ENCODE measurements at places on chromosomes 1 and 21. TPM values are rescaled to one million over a fixed set of nuclear protein-coding genes. Genes with fewer than 3 reads are reported as not detected.

GRCh38 chr1:227841096-227841495, 25.6 kb downstream of the PRSS38 start:
- DNase-seq: no peak

- no peak for DNase-seq
Observed at GRCh38 chr1:26125946-26126320, 14.3 kb downstream of the PDIK1L start.

DNA sequence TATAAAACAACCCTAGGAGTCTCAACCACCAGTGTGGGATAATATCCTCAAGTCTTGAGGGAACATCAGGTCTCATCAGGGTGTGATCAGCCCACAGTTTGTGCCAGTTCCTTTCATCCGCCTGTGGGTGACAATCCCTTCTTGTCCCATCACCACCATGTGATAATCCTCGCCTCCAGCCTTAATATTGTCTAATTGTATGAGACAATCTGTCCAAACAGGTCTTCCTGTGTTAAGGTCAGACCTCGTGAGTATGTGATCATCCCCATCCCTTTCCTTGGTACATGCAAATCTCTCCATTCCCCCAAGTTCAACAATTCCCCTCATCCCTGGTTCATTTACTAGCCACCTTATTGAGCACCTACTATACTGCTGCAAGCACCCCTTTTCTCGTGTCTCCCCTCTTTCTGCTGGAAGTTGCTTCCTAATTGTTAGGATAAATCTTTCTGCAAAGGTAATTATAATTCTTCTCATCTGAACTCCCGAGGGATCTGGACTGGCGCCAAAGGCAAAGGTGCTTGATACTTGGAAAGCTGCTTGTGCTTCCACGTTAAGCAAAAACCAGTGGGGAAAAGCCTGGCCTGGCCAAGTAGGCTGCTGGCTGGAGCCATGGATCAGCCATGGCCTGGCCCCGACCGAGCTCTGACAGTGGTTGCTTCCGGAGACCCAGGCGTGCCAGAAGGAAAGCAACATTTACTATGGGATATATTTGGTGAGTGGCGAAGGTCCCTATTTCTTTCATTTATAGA, 92.5 kb downstream of the RNF220 start:
- no peak for DNase-seq

GRCh38 chr1:63033211-63033610, 249.3 kb downstream of the ATG4C start:
- DNase-seq: no peak

DNA sequence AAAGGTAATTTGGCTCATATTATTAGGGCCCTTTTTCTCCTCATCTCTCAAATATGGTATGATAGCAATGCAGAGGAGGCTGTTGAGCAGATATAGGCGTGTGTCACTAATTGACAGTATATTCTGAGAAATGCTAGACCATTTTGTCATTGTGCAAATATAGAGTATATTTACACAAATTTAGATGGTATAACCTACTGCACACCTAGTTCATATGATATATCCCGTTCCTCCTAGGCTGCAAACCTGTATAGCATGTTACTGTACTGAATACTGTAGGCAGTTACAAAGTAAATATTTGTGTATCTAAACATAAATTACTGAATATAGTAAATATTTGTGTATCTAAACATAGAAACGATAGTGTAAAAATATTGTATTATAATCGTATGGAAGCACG, 8.6 kb downstream of the ZBTB37 start:
- no peak for DNase-seq

DNA sequence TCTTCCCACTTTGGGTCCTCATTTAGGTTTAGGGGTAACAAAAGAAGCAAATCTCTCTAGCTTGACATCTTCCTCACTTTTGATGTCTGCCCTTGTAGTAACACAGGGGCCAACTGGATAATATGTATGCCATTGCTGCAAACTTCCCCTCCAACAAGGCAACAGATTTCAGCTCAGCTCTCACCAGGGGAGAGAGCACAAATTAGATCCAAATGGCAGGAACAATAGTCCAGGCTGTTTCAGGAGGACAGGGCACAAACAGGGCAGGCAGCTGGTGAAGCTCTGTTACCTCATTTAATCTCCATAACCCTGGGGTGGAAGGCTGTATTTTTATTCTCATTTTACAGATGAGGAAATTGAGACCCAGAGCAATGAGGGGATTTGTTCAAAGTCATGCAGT, 4.3 kb upstream of the PIK3R3 start:
- DNase-seq: no peak

- DNase-seq: no peak
Observed at GRCh38 chr1:103069201-103069600, 39.1 kb downstream of the COL11A1 start.

GRCh38 chr21:42193131-42193671, 25.7 kb upstream of the ABCG1 start:
- peak; percentile 37 for DNase-seq

DNA sequence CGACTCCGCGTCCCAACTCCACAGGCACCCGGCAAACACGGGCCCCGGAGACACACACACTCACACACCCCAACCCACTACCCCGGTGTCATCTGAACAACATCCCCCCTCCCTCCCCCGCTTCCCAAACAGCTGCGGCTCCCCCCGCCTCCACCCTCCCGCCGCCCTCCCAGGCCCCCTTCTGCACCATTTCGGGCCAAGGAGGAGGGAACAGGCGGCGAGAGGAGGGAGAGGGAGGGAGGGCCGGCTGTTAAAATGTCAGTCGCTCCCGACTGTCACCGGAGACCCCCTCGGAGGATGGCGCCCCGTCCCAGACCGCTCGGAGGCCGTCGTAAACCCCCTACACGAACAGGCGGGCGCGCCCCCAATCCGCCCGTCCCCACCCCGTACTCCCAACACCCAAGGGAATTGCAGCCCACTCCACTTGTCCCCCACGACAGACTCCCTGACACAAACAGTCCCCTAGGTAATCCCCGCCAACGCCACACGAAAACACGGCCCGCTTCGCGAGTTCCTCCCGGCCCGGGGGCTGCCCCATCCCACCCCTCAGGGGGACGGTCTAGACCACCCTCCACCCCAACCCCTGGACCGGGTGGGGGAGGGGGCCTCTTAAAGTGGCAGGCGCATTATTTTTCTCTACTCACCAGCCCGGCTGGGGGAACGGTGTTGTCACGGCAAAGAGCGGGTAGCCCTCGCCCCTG, 583 bp downstream of the MEF2D start:
- DNase-seq: no peak

DNA sequence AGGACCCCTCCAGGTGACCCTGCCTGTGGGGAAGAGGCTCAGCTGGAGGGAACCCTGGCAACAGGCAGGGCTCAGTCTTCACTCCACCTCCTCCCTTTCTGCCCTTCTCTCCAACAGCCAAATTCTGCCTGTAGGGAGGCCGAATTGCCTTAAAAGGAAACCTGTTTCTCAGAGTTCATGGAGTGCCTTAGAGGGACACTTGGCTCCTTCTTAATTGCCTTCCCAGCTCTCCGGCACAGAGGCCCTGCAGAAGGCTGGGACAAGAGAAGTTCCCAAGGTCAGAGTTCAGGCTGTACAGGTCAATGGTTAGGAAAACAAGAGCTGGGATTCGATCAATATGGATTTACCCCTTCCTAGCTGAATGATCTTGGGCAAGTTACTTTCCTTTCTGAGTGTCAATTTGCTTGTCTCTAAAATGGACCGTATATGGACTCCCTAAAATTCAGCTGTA, 6.2 kb downstream of the CSRP1 start:
- DNase-seq: no peak

GRCh38 chr1:19395678-19396192, 83.6 kb downstream of the SLC66A1 start:
- DNase-seq: no peak

- no peak for DNase-seq
Observed at GRCh38 chr1:36982709-36983108, 51.6 kb downstream of the GRIK3 start.

DNA sequence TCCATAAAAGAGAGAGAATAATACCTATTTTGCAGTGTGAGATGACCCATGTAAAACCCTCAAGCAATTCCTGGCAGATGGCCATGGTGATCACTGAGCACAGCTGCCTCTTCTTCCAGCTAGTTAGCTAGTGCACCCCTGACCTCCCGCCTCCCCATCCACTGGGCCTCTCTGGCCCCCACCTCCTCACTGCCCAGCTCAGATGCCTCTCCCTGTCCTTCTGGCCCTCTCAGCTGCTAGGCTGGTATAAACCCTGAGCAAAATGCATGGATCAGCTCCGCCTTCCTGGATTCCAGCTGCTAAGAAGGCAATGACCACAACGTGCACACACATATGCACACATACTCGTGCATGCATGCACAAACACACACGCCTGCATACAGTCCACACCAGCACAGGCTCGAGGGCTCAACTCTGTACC, 117.2 kb downstream of the DMRTB1 start:
- no peak for DNase-seq

DNA sequence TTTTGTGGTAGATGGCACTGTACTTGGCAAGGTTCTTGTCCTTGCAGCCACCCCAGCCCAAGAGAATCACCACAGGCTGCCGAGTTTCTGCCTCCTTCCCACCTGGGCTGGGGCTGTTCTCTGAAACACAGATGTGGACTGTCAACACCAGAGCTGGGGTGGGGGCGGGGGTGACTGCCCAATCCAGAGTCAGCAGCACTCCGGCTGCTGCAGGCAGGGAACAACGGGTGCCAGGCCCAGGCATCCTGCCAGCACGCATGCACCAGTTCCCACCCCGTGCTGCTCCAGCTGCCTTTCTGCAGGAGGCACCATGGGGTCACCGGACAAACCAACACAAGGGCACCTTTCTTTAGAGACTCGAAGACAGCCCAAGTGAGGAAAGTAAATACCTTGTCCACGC, 14.1 kb downstream of the TMEM53 start:
- no peak for DNase-seq

- DNase-seq: peak; percentile 36
Observed at GRCh38 chr1:1433804-1434130, 1.7 kb upstream of the VWA1 start.

- DNase-seq: no peak
Observed at GRCh38 chr1:211764701-211765100, 65.9 kb downstream of the LPGAT1 start.

GRCh38 chr1:150162862-150163706, 13.4 kb downstream of the PLEKHO1 start:
- DNase-seq: peak; percentile 99

DNA sequence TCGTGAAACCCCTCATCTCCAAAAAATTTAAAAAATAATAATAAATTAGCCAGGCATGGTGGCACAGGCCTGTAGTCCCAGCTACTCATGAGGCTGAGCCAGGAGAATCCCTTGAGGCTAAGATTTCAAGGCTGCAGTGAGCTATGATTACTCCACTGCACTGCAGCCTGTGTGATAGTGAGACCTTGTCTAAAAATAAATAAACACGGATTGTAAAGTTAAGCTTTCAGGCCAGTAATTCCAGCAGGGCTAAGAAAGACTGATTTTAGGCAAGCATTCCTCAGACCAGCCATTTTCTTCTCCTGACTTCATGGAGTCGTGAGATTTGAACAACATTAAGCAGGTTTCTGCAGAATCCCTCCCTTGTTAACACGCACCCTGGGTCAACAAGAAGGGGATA, 77.2 kb upstream of the EFHD2 start:
- no peak for DNase-seq

- peak; percentile 32 for DNase-seq
Observed at GRCh38 chr1:218488986-218489385, 143.8 kb downstream of the TGFB2 start.

DNA sequence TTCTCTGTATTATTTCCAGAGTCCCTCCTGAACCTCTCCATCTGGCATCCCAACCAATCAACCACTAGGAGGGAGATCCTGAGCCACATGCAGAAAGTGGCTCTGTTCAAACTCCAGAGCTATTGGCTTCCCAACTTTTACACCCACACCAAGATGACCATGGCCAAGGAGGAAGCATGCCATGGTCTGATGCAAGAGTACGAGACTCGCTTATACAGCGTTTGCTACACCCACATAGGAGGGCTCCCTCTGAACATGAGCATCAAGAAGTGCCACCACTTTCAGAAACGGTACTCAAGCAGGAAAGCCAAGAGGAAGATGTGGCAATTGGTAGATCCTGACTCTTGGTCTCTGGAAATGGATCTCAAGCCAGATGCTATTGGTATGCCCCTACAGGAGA, 23.6 kb downstream of the RGSL1 start:
- DNase-seq: no peak

GRCh38 chr1:108712606-108713150, at the start of gene FNDC7:
Gene FNDC7, plus strand, starts transcription at chr1:108712908. Its CDS starts 26 bp downstream, at chr1:108712934.
- DNase-seq: no peak

DNA sequence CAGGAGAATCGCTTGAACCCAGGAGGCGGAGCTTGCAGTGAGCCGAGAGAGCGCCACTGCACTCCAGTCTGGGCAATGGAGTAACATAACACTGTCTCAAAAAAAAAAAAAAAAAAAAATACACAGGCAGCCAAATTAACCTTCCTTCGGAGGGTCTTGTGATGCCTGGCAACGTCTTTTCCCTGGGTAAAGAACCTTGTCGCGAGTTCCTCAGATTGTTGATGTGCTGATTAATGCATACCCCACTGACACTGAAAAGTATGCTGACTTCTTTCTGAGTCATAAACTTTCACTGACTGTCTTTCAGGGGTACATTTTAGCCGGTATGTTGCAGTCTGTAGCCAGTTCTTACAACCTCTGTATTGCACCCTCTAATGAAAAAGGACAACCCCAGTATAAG, 95.1 kb upstream of the SOD1 start:
- DNase-seq: peak; percentile 17

- DNase-seq: no peak
Observed at GRCh38 chr1:216822480-216822879, 99.3 kb upstream of the ESRRG start.

DNA sequence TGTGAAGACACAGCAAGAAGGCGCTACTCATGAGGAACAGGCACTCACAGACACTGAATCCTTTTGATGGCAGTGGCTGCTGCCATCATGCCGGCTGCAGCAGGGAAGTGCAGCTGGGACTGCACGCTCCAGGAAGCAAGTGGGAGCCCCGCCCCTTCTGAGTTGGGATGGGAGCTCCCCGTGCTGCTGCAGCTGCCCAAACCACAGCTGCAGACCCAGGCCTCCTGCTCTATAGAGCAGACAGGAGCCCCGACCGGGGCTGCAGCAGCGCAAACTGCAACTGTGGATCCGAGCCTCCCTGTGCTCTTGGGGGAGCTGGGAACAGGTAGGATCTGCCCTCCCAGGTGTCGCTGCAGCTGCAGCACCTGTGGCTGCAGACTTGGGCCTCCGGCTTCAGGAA, 65.2 kb upstream of the MARK1 start:
- no peak for DNase-seq

DNA sequence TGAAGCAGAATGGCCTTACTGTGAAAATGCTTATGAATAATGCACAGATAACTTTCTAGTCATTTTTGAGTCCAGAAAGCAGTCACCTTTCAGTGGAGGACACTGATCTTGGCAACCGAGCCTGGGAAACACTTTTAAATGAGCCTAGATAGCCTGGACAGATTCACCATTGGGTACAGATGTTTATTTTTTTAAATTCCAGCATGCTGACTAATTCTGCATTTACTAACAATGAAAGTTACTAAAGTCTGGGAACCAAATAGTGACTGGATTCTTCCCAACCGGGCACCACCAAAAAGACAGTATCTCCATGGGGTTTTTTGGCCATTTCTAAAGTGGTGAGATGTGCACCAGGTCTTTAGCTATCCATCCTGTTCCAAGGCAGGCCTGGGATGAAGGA, 3.3 kb upstream of the FMOD start:
- no peak for DNase-seq

The MIXL1 gene
- not detected for total RNA-seq

The BEST4 gene
- not detected for total RNA-seq

The LCE3E gene
- not detected for total RNA-seq

The CASQ2 gene
- not detected for total RNA-seq

The ACTA1 gene
- not detected for total RNA-seq

The SLC25A33 gene
- 12.4 TPM for total RNA-seq

The BRDT gene
- total RNA-seq: not detected

The MSTO1 gene
- total RNA-seq: 26.0 TPM

The GLIS1 gene
- total RNA-seq: 0.71 TPM

The WNT3A gene
- total RNA-seq: not detected

The ZNF683 gene
- total RNA-seq: not detected

The TCHHL1 gene
- total RNA-seq: not detected
